Brain microvascular endothelial cell (primary cell): ENCODE measurements at places on chromosomes 13 and 19.

DNA sequence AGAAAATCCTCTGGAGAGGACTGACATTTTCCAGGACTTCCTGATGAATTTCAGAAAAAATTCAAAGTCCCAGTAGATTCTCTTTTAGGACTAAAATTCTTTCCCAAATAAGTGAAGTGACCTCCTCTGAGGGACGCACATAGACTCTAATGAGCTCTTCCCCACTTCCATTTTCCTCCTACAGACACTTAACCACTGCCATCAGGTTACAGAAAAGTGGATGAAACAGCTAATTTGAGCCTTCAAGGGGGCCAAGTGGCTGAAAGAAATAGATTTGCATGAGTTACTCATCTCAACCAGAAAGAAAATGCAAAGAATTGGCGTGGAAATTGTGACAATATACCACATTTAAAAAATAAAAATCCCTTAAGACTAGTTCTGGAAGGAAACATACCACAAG, 185.3 kb upstream of the EDNRB start:
- no peak for DNase-seq

DNA sequence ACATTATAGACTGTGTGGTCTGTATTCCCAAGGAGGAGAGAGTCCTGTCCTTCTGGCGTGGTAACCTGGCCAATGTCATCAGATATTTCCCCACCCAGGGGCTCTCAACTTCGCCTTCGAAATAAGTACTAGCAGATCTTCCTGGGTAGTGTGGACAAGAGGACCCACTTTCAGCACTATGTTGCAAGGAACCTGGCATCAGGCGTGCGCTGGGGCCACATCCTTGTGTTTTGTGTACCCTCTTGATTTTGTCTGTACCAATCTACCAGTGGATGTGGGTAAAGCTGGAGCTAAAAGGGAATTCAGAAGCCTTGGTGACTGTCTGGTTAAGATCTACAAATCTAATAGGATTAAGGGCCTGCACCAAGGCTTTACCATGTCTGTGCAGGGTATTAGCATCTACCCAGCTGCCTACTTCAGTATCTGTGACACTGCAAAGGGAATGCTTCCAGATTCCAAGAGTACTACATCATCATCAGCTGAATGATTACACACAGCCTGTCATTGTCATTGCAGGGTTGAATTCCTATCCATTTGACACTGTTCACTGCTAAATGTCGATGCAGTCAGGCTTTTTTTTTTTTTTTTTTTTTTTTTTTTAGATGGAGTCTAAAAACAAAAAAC, 148.0 kb downstream of the PRR20E start:
- DNase-seq, result no peak

- no peak for DNase-seq
Observed at GRCh38 chr13:30257468-30258099, 49.8 kb downstream of the KATNAL1 start.

GRCh38 chr13:43154156-43154651, 130.8 kb downstream of the DNAJC15 start:
- no peak for DNase-seq

GRCh38 chr19:782878-783668, 14.2 kb upstream of the PTBP1 start:
- no peak for DNase-seq

DNA sequence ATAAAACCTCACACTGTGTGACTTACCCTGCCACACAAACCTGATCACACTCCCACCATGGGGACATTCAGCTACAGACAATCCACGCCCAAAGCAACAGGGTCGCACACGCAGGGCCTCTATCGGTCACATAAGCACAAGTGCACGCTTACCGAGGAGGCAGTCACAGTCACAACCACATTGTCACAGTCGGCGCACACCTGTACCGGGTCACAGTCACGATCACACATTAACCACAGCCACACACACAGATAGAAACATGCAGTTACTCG, 579 bp downstream of the ZNF566 start:
- peak; percentile 3 for DNase-seq

DNA sequence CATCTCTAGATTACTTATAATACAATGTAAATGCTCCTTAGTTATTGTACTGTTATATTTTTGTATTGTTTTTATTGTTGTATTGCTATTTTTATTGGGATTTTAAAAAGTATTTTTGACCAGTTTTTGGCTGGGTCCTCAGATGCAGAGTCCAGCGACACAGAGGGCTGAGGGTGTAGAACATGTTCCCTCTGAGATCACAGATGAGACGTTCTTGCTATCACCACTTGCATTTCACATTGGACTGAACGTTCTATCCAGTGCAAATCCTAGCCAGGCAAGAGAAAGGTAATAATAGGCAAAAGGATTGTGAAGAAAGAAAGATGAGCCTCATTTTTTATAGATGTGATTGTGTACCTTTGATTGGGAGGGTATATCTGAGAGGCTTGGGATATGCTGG, 15.0 kb downstream of the ZSCAN5A start:
- DNase-seq, result no peak

DNA sequence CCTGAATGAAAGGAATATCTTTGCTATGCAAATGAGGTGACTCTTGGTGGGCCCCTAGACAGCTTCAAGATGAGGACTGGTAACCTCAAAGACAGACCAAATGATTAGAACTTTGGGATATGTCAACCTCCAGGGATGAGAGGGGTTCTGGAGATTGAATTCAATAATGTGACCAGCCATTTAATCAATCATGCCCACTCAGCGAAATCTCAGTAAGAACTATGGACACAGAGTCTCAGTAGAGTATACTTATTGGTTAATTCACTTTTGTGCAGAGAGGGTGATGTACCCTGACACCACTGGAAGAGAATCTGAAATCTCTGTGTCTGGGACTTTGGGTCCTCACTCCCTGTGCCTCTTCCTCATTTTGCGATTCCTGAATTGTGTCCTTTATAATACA, 662.8 kb downstream of the OLFM4 start:
- no peak for DNase-seq

DNA sequence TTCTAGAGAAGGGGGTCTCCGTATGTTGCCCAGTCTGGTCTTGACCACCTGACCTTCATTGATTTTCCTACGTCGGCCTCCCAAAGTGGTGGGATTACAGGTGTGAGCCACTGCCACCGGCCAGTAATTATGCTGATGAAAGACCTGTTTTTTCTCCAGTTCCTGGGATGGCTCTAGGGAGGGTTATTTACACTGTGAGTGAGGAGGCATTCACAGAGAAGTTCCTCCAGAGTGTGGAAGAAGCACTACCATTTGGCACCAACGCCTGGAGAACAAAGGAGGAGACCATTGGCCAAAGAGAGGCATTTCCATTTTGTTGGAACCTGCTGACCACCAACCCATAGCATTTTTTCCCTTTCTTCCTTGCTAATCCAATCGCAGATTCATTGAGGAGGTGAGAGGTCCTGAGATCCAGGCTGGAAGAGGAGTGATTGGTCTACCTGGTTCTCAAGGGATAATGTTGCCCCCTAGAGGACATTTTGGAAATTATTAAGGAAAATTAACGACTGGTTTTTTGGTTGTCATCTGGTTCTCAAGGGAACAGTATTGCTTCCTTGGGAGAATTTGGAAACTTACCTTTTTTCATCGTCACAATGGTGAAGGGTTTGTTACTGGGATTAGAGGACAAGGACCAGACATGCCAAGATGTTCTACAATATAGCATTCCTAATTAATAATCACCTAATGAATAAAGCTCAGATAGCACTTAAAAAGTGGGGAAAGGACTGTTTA, 5.5 kb upstream of the SAE1 start:
- peak; percentile 47 for DNase-seq

DNA sequence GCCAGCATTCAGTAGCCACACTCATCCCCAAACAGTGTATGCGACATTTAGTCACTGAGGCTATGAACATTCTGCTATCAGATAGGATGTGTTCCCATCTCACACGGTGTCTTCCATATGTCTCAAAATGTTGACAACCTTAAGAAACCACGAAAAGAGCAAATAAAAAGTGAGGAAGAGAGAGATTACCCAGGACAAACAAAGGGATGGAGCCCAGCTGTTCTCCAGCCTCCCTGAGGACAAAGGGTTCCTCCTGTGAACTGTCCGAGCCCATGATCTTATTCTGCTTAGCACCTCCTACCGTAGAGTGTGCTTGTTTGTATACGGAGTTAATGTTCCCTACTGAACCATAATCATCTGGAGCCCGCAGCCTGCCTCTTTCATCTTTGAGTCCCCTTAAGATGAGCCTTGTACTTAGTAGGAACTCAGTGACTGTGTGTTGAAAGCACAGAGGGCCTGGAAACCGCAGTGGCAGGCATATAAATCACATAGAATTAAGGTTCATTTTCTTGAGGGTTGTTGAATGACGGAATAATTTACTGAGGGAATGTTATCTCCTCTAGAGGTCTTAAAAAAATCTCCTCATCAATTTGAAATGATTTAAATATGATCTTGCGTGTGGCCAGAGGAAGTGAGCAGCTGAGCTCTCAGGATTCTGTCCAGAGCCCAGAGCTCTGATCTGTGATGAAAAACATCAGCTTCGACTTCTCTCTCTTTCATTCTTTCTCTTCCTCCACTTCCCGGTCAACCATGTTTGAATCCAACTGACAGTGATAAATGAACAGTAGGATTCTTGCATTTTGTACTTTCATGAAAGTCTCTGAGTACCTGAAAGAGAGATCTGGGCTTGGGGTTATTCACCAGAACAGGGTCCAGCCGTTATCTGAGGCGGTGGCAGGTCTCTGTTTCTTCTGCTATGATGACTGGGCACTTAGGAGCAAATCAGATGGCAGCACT, 200.5 kb downstream of the KLF5 start:
- DNase-seq, result no peak

DNA sequence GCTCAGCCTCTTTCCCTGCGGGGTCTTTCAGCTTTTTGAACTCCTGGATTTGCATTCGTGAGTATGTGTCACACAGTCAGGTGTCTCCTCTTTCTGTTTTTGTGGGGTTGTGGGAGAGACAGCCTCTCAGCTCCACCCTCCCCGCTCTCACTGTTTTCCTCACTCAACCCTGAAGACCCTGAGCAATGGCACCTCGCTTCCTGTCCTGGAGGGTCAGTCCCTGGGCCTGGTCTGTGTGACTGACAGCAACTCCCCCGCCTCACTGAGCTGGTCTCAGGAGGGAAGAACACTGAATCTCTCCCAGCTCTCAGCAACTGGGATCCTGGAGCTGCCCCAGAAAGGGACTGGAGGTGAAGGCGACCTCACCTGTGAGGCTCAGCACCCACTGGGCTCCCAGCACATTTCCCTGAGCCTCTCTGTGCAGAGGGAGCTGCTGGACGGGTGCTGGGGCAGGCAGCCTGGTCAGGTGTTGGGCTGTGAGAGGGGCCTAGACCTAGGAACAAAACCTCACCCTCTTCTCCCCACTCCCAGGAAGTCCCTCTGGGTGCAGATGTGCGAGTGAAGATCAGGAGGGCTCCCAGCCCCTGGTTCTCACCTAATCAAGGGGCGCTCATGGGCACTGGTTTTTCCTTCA, 4.2 kb upstream of the SIGLEC7 start:
- no peak for DNase-seq
